D341Med (cell line): ENCODE measurements at places on chromosomes 3 and 15.

DNA sequence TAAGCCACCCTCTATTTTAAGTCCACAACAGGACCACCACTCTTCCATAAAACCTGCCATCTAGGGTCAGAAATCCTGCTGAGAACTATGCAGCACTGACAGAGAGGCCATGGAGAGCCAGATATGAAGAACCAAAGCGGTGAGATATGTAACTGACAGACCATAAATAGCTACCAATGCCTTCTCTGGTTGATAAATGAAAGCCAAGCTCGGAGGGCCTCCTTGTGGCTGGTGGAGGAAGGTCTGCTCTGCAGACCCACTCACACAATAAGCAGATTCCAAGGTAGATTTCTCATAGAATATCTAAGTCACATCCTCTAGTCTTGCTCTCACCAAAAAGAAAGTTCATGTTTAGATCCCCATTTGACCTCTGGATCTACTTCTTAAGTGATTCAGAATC, 38.9 kb downstream of the RYK start:
- peak; percentile 71 for DNase-seq

GRCh38 chr3:31567036-31567435, 34.3 kb downstream of the STT3B start:
- DNase-seq, result peak; percentile 49

DNA sequence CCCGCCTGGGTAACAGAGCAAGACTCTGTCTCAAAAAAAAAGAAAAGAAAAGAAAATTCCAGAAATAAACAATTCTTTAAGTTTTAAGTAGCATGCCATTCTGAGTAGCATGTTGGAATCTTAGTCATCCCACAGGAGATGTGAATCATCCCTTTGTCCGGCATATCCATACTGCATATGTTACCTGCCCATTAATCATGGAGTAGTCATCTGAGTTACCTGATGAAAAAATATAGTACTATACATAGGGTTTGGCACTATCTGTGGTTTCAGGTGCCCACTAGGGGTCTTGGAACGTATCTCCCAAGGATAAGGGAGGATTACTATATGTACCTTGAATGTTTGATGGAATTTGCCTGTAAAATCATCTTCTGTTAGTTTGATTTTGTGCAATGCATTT, 6.3 kb upstream of the CCR4 start:
- DNase-seq, result no peak

- no peak for DNase-seq
Observed at GRCh38 chr3:157858821-157859220, 247.4 kb downstream of the SHOX2 start.

GRCh38 chr3:43477600-43477999, 144.2 kb downstream of the ANO10 start:
- no peak for DNase-seq

GRCh38 chr15:41895491-41895890, 1.6 kb upstream of the SPTBN5 start:
- DNase-seq, result no peak

DNA sequence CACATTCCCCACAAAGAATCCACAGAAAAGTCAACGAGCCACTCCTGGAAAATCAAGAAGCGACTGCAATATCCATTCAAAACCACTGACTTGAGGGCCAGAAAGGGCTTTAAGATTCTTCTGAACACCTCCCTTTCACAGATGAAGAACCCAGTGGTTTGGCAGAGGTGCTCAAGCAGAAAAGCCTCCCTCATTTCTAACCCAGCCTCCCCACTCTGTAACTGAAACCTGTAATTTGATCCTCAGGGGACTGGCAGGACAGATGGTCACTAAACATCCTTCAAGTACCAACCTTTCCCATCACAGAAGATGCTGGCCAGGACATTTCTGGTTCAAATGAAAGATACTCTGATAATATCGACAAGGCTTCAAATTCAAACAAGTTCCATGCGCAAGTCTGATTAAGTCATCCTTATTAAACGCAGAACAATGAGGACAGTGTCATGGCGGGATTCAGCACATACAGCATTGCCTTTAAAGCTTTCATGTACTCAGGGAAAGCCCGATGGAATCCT, 5.5 kb downstream of the SEMA5B start:
- DNase-seq, result no peak

- DNase-seq, result no peak
Observed at GRCh38 chr3:141348837-141349236, 19.5 kb upstream of the ZBTB38 start.

GRCh38 chr3:57784089-57784735, 28.1 kb downstream of the SLMAP start:
- DNase-seq, result no peak

GRCh38 chr3:105719791-105720190, 149.0 kb downstream of the CBLB start:
- DNase-seq, result no peak

DNA sequence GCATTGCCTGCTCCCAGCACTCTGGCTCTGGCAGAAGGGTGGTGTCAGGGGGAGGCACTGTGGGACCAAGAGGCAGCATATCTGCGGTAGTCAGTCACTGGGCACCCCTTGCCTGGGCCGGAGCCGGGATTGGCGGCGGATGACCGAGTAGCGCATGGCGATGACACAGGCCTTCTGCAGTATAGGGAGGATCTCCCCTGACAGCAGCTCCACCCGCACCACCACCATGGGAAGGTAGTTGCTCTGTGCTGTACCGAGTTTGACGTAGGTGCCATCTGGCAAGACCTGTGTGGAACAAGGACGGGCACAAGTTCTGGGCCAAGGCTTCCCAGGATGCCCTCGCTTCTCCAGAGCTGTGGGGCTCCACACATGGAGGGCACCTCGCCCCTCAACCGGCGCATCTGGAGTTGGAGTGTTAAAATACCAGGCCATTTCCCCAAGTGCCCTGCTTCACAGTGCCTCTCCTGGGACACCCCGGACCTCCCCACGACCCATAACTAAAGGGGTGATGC, 6.6 kb downstream of the ACOX2 start:
- peak; percentile 15 for DNase-seq

- DNase-seq, result no peak
Observed at GRCh38 chr3:100412912-100413590, 11.7 kb downstream of the LNP1 start.

- no peak for DNase-seq
Observed at GRCh38 chr3:194075802-194076460, 60.0 kb upstream of the HES1 start.

GRCh38 chr15:29685156-29686078, 136.9 kb downstream of the TJP1 start:
- DNase-seq, result no peak

DNA sequence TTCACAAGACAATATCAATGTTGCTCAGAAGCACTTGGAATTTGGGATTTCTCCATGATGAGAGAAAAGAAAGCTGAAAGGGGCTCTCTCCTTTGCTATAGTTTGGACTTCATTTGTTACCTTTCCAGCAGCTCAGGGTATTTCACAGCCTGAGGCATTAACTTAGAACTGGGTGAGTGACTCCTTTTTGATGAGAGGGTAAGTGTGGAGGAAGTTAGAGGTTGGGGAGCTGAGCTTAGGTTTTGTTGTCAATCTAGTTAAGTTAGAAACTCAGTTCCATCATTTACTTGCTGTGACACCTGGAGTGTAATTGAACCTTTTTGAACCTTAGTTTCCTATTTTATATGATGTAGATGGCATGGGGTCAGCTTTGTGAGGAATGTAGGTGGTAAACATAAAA, 359.1 kb downstream of the PDCD6IP start:
- no peak for DNase-seq

GRCh38 chr3:31952205-31952604, 28.9 kb downstream of the OSBPL10 start:
- no peak for DNase-seq

DNA sequence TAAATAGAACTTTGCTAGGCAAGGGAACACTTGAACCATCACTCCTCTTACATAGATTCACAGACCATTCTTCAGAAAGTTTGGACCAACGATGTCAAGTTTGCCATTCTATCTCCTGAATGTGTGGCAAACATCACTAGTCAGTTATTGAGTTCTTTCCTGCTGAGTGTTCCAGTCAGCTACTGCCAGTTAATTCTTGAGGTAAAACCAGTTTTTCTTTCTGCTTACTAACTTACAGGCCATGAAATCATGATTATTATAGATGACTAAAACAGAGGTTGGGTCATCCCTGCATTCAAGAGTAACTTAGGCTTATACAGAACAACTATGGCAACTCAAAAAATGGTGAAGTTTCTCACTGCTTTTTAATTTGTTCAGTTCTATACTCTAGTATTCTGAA, 88.2 kb downstream of the AP4E1 start:
- no peak for DNase-seq

GRCh38 chr3:39267631-39268548, 11.9 kb downstream of the CX3CR1 start:
- DNase-seq, result no peak

DNA sequence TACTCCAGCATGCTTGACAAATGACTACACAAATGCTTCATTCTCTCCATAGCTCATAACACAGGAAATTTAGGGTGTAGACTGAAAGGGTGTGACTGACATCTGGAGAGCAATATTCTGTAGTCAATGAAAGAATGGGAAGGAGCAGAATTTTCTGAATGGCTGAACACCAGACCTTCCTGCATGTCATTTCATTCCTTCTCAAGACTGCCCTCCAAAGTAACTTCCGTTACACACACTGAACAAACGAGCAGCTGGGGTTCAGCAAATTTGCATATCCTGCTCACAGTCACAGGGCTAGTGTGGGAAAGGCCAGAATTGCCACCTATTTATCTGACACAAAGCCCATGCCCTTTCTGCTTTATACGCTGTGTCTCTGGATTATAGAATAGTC, 325.0 kb upstream of the CFAP20DC start:
- DNase-seq, result no peak

DNA sequence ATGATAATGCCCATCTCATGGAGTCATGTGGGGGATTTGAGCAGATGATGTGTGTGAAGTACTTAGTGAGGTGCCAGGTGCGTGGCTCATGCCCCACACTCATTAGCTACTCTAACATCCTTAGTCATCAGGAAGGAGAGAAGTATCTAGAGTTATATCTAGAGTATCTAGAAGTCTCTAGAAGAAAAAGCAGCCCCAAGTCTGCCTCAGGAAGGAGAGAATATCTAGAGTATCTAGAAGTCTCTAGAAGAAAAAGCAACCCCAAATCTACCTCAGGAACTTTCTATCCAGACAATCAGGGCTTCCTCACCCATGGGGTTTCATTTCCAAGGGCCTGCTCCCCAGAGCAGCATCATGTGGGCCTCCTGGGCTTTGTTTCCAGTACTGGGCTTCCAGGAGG, 24.7 kb upstream of the DOCK3 start:
- DNase-seq, result no peak

DNA sequence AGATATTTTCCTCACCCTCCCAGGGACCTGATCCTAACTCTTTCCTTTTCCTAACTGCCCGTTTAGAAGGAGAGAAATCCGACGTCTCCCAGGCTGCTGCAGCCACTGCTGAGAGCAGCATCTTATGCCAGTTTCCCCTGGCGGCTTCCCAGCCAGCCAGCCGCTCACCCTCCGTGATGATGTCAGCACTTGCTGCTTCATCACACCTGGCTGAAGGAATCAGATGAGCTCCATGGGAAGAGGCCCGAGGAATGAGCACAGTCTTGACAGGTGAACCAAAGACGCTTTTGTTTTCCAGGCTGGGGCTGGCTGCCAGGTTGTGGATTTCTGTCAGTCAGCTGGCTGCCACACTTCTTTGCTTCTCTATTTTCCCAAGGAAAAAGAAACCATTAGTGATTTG, 445.1 kb upstream of the RBMS3 start:
- no peak for DNase-seq

DNA sequence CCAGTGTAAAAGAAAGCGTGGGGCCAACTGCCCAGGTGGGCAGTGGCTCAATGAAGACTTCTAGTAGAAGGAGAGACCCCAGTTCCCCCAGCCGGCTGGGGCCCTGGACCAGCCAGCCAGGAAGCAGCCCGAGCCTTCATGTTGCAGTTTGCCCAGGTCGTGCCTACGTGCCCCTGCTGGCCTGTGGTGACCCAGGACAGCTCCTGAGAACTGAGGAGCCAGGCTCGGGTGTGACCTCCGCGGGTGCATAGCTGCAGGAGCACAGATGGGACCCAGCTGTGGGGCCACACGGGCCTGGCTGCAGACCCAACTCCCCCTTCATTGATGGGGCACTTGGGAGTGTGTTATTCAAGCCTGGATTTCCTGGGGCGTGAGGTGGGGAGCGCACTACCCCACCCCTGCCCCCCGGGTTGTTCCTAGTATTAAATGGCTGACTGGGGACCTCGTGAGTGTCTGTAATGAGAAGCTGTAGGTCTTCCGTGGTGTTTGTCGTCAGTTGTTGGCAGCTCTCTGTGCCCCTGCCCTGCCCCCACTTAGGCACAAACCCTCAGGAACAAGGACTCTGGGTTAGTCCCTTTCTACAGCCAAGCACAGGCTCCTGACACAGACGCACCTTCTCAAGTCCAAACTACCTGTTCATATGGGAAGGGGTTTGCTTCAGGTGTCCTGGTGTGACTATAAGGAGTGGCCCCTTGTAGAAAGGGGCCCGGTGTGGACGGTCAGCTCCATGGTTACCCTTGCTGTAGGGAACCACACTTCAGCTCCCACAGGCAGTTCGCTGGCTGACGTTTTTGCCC, 39.1 kb downstream of the IDH2 start:
- DNase-seq, result no peak

- DNase-seq, result no peak
Observed at GRCh38 chr15:99578809-99579208, 13.0 kb downstream of the MEF2A start.

DNA sequence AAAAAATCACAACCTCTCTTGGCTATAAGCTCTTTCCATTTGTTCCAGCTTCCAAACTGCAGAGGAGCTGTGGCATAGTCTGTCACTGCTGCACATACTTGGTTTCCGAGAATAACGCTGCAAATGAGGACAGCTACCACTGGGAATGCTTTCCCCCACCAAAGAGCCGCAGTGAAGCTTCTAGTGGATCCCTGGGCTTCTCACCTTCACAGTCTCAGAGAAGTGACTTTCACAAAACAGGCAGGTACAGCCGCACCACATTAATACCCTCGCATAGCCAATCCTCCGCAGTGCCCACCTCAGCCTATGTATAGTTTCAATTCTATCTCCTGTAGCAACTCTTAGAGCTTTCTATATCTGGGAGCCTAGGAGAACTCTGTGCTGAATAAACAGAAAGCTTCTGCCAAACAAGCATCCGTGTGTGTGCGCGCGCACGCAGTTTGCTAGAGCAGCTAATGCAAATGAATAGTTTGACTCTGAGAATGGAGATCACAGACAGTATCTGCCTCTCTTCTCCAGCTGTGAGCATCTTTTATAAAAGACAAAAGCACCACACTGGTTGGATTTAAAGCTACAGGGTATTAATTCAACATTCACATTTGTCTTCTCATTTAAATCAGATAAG, 81.9 kb upstream of the PLXND1 start:
- no peak for DNase-seq
